ENCODE measurements at places on chromosomes 7 and 10.

GRCh38 chr10:26031300-26031699 is 97.3 kb downstream of the MYO3A start:
- DNase-seq = no peak

DNA sequence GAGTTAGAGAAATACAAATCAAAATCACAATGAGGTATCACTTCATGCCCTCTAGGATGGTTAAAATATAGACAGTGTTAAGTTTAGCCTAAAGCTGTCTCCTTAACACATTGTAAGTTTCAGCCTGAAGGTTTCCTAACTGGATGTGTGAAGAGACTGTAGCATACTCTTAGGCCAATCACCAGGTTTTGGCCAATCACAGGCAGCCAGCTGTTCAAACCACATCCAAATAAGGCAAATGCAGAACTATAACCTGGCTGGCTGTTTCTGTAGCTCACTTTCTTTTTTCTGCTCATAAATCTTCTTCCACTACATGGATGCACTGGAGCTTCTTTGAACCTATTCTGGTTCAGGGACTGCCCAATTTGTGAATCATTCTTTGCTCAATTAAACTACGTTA is 19.7 kb downstream of the ESYT2 start:
- DNase-seq = no peak

DNA sequence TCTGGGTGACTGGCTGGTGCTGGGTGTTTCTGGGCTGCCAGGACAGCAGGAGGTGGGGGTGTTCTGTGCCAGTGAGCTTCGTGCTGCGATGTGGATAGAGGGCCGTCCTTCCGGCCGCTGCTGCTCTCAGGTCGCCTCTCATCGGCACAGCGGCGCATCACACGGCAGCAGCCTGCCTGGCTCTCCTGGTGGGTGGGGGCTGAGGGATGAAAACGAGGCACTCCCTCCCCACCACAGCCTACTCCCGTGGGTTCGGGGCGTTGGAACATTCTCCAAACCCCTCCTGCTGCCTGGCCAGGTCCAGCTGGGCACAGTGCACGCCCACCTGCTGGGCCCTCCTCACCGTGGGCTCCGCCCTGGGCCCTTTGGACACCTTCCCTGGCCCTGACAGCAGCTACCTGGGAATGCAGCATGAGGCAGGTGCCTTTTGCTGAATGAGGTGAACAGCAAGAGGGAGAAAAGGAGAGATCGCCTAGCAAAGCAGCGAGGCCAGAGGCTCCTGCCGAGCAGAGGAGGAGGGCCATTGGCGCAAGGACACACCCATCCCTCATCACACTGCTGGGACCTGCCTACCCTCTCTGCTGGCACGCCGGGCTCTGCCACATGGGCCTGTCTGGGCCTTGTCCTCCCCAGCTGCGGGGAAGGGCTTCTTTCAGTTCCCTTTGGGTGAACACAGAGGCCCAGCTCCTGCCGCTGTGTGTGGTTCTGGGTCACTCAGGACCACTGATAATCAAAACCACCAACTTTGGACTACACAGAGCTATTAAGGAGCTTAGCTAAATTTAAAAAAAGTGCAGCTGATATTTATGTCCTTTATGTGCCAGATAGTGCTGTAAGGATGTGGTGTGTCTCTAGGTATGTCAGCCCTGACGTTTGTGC is 33.4 kb downstream of the INPP5A start:
- no peak for DNase-seq

GRCh38 chr10:373015-373414 is 237.8 kb downstream of the ZMYND11 start:
- DNase-seq = no peak

GRCh38 chr7:66255534-66256100 is 50.5 kb downstream of the TPST1 start:
- DNase-seq = no peak

DNA sequence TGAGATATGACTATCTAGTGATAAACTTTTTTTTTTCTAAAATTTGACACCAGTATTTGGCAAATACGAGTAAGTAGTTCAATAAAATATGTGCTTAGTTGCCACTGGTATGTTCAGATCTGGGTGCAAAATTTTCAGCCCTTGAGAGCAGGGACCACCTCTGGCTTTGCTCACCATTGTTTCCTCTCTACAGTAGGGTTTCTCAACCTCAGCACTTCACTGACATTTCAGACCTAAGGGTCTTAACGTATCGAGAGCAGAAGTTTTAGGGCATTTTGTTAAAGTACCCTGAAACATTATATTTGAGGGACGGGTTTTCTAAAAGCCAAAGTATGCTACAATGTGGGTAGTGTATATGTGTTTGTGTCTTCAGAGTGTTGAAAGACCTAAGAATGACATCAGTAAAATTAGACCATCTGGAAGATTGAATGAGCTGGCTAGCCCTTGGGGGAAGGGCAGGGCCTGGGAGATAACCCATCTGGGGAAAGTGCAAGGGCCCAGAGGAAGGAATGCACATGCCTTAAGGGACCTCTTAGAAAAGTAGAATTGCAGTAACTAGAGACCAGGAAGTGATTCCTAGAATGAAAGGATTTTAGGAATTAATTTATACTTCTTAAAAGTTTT is 11.8 kb downstream of the BZW2 start:
- DNase-seq = no peak

- DNase-seq = no peak
These were observed 106.5 kb upstream of the INSIG1 start for GRCh38 chr7:155191137-155191536.

DNA sequence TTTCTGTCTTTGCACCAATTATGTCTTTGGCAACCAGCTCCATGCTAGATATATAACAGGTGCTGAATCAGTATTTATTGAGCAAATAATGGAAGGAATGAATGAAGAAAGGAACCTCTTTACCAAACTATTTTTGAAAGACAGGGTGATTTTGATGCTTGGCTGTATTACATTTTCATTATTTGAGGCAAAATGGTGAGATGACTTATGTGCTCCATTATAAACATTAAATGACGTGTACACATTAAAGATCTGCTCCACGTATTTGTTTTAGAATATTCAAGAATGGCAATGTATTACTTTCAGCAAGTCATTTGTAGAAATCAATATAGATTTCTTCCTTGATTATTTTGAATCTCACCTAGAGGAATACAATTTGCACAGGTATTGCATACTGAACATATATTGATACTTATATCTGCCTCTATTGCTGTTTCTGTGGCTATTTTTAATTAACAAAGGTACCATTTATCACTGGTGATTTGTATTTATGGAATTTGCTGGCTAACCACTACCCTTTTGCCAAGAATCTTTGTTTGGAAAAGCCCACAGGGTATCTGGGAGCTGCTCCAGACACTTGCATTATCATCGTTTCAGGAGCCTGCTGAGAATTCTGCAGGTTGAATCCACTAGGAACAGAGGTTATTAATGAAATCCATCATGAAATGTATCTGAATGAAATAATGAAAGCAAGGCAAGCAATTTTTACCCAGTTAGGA is 92.2 kb downstream of the SEMA3C start:
- no peak for DNase-seq

GRCh38 chr10:130967161-130967560 is 344.4 kb downstream of the TCERG1L start:
- DNase-seq = no peak

Data from NCI-H1417 treated with DMSO at 0.1 percent for 48 hours (cell line).